ENCODE measurements at places on chromosomes 4 and X. TPM values are rescaled to one million over a fixed set of nuclear protein-coding genes. Genes with fewer than 3 reads are reported as not detected.

DNA sequence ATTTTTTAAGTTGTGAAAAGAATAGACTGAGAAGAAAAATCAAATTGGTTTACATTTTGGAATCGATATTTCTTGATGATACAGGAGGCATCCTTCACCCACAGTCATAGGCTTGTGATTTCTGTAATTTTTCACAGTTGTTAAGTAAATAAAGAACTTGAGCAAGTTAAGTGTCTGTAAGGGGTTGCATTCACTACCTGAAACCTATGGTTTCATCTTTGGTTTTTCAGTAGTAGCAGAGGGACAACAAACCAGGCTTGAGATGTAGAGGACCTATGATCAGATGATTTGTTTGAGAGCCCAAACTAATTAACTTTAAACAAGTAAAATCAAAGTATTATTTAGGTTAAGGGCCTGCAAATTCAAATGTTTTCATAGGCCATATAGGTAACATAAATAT, 175.6 kb downstream of the KLHL4 start:
- DNase-seq: no peak

SPANXA2 gene
- total RNA-seq: not detected

GPR119 gene
- not detected for total RNA-seq

- DNase-seq: no peak
Observed at GRCh38 chr4:74205046-74205445, 47.1 kb downstream of the MTHFD2L start.

CFP gene
- 1.4 TPM for total RNA-seq

FGFRL1 gene
- total RNA-seq: 30.4 TPM

TRIML2 gene
- not detected for total RNA-seq

MAPK10 gene
- 4.8 TPM for total RNA-seq

DNA sequence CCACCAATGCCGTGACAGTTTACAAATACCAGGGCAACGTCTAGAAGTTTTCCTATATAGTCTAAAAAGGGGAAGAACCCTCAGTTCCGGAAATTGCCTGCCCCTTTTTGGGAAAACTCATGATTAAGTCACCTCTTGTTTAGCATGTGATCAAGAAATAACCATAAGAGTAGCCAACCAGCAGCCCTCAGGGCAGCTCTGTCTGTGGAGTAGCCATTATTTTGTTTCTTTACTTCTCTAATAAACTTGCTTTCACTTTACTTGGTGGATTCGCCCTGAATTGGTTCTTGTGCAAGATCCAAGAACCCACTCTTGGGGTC, 20.0 kb upstream of the HOPX start:
- no peak for DNase-seq

DNA sequence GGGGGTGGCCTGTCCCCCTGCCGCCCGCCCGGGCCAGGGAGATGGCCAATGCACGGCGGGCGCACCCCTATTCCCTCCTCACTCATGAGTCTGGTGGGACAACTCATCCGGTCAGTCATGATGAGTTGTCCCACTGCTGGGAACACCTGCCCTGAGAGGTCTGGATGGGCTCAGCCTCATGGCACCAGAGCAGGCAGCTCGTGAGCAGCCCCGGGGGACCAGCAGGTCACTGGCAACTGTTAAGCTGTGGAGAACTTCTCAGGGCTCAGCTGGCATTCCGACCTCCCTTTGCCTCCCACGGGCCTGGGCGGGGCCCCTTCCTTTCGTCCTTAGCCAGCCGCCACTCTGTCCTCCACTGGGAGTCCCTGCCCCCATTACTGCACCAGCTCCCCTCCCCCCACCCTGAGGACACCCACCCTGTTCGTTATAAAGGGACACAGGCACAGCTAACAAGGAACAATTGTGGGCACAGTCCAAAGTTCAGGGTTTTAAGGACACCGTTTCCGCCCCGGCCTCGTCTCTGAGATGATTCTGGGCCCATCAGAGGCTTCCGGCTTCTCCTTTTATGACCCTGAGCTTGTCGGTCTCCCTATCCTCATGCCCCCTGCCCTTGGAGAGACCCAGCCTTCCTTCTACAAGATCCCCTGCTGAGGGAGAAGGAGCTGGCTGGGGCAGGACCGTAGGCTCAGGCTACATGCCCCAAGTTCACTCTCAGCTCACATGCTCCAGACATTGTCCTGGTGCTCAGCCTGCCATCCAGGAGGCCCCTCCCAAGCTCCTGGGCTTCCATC, 14.6 kb upstream of the KIAA0232 start:
- no peak for DNase-seq

DNA sequence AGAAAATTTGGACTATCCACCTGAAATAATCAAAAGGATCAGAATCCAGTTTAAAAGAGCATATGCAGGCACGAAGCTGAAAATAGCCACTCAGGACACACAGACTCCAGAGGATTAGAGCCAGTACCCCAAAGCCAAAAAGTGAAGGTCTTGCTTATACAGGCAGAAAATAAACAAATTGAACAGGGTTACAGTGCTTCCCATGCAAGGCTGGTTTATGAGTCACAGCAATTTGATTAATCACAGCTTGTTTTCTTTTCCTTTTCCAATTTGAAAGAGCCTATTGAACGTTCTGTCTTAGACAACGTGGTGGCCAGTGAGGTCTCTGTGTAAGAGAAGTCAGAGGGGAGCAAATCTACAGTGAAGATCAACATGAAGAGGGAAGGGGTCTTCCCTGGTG, 10.2 kb downstream of the HGFAC start:
- no peak for DNase-seq

DNA sequence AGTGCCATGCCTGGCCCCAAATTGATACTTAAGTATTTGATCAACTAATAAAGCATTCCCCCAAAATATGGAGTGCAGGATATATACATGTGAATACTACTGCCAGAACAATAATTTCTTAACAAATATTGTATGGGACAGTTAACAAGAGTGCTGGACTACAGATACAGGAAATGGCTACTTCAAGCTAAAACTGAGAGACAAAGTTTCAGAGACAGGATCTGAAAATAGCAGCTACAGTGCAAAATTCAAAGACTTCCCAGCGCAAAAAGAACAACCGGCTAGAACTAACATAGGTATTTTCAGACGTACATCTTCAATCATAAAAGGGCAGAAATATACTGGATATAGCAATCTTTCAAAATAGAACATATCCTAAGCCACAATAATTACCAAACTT, 6.3 kb downstream of the ATRX start:
- DNase-seq: no peak

GRCh38 chr4:75514949-75515612, 808 bp downstream of the THAP6 start:
- no peak for DNase-seq

AFP gene
- not detected for total RNA-seq

ATP11C gene
- total RNA-seq: 8.5 TPM

All from heart right ventricle (tissue), 16 donors.